ENCODE measurements at places on chromosomes 13 and 19.

GRCh38 chr13:112325142-112325808, 50.9 kb upstream of the SPACA7 start:
- DNase-seq = no peak

DNA sequence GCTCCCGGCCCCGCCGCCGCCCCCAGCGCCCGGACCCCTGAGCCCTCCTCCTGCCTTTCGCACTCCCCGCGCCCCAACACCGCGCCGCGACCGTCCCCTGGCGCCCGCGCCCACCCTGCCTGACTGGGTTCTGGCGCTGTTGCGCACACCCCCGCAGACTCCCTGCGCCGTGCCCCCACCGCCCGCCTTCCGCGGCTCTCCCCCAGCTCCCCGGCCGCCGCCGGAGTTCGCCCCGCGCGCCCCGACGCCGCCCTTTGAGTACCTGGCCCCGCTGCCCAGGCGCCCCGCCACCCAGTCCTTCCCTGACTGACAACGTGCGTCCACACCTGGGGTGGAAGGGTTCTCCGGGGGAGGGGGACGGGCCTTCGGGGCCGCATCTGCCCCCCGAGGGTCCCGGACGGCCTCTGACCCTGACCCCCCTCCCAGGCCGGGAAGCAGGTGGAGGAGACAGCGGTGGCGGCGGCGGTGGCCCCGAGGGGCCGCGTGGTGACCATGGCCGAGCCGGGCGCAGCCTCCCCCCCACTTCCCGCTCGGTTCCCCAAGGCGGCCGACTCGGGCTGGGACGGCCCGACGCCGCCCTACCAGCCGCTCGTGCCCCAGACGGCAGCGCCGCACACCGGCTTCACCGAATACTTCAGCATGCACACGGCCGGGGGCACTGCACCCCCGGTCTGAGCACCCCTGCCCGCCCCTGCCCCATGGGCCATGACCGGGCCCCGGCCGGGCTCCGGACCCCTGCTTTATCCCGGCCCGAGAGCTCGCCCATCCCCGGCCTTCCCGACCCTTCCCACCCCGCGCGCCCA, 1.4 kb upstream of the MEGF8 start:
- DNase-seq = no peak

- DNase-seq = no peak
These were observed 5.1 kb upstream of the MKNK2 start for GRCh38 chr19:2055931-2056836.

DNA sequence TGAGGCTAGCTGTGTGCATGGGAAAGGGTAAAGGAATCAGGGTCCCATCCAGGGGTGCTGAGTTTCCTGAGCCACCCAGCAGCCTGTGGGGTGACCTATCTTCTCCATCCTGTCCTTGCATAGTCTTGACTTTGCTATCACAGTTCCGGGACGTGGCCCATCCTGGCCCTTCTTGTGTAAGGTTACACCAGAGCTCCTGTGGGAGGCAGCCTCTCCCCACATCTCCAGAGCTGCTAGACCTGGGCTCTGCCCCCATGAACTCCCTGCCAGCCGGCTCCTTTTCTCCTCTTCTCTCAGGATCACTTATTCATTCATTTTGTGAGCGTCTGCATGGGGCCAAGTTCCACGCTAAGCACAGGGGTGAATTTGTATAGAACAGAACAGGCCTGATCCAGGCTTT, 238.9 kb downstream of the TSHZ3 start:
- no peak for DNase-seq

GRCh38 chr13:44292545-44292944, 81.1 kb upstream of the SERP2 start:
- no peak for DNase-seq

- no peak for DNase-seq
These were observed 12.4 kb downstream of the EFNB2 start for GRCh38 chr13:106522898-106523525.

DNA sequence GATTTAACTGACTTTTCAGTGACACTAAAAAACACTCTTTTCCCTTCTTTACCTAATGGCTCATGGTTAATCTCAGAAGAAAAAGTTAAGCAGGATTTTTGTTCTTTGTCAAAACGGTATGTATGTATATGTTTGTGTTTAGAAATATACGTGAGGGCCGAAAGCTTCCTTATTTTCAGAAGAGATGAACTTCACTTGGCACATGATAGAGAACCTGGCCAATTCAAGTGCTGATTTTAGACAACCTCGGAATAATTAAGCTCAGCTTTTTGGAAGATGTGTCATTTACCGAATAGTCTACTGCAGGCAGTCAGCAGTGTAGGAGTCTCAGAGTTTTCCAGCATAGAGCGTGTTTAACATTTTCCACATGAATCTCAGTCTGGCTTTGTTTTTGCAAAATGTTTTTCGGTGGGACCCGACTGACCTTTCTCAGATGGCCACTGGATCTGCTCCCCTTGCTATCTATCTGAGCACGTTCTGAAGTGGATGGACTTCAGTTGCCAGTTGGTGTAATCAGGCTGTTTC, 4.6 kb downstream of the RNASEH2B start:
- no peak for DNase-seq

GRCh38 chr19:35295792-35296462, 4.0 kb downstream of the MAG start:
- no peak for DNase-seq

DNA sequence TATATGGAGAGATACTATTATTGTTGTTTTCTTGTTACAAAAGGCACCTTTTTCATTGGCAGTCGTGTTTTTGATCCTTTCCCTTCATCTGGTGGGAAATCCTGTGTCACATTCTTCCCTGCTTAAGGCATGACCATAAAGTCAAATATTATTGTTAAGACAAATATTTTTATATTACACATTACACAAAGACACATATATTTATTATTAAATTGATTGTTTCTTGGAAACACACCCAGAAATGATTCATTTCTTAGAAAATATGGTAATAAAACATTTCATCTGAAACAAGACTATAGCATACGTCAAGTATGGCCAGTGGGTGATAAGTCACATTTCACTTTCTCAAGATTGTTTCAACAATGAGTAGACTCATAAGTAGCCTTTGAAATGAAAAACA, 77.3 kb downstream of the KCTD12 start:
- no peak for DNase-seq

GRCh38 chr19:50817941-50818858, 5.4 kb downstream of the KLK1 start:
- DNase-seq = peak; percentile 66

DNA sequence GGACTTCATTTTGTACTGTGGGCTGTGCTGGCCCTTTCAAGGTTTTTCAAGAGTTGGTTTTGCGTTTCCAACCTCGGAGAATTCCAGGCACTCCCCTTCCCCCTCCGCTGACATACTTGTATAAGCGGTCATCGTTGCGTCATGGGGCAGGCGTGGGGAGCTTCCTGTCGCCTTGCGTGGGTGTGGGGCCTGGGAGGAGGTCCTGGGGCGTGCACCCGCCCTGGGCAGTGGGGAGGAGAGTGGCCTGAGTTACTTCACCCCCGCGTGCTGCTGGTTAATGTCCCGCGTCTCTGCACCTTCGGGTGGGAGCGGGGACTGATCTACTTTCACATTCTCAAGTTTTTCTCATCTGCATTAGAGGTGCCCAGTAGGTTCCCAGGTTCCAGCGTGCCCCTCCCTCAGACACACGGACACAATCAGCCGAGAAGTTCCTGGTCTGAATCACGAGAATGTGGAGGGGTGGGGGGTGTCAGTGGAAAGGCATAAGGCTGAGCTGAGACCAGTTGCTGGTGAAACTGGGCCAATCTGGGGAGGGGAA, 4.1 kb downstream of the IER2 start:
- no peak for DNase-seq

DNA sequence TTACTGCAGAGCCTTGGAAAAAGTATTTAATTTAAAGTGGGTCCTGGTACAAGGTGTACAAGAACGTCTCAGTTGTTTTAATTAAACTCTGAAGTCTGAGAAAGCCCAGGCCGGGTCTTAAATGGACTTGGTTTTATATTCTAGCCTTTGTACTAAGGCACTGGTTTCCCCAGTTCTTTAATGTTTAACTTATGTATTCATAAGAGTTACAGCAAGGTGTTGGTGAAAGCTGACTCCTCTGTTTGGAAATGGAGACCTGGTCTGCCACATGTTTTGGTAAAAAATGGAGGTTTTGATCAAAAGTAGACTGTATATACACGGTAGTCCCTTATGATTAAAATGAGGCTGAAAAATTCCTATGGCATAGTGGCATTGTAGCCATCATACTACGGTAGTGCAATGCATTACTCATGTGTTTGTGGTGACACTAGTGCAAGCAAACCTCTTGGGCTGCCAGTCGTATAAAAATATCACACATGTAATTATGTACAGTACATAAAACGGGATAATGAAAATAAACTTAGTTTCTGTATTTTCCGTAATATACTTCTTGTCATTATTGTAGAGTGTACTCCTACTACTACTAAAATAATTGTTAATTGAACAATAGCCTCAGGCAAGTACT, 883.4 kb upstream of the SPRY2 start:
- DNase-seq = no peak

DNA sequence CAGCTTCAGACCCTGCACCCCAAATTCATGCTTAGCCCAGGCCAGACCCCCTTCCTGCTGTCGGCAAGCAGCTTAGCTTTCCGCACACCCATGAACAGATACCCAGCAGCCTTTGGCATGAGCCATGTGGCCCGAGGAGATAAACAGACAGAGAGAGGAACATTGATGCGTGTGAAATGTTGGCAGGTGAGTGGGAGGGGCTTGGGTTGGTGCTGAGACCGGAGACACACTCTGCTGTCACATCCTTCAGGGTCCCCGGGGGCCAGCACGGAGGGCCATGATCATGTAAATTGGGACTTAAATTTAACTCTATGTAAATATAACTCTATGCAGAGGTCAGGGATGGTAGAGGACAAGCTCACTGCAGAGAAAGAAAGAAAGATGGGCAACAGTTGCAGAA, 1.5 kb downstream of the CD22 start:
- no peak for DNase-seq

- DNase-seq = no peak
These were observed 4.7 kb downstream of the STXBP2 start for GRCh38 chr19:7641290-7642276.

- DNase-seq = no peak
These were observed 30.9 kb upstream of the NBEA start for GRCh38 chr13:34911159-34911558.

DNA sequence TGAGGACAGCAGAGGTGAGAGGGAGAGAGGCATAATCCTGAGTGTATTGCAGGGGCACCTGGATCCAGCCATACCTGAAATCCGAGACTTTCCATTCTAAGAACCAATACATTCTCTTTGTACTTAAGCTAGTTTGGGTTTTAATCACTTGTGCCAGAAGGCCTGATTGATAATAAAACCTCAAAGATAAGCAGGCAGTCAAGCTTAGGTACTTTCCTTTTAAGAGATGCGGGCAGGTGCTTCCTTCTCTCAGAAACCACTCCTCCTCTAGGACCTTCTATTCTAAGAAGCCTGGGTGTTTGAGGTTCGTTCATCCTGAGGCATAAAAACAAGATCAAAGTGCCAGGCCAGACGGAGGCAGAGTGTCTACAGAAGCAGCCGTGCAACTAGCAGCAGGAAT, 22.2 kb downstream of the FAM187B start:
- no peak for DNase-seq

GRCh38 chr19:48154003-48154402, 16.1 kb downstream of the LIG1 start:
- no peak for DNase-seq

DNA sequence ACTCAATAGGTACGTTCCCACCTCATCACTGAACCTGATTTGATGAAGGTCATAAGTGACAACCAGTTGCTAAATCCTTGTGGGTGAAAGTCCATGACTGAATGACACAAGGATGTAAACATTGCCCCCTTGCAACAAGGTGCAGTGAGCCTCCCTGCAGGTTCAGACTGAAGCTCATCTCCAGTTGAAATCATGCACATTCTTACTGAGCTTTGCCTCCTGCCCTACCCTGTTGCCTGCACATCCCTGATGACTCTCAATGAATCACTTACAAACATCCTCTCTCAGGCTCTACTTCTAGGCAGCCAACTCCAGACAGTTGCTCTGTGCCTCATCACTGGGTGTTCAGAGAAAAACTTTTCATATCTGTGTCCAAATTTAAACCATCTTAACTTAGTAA, 42.5 kb upstream of the ARGLU1 start:
- no peak for DNase-seq

DNA sequence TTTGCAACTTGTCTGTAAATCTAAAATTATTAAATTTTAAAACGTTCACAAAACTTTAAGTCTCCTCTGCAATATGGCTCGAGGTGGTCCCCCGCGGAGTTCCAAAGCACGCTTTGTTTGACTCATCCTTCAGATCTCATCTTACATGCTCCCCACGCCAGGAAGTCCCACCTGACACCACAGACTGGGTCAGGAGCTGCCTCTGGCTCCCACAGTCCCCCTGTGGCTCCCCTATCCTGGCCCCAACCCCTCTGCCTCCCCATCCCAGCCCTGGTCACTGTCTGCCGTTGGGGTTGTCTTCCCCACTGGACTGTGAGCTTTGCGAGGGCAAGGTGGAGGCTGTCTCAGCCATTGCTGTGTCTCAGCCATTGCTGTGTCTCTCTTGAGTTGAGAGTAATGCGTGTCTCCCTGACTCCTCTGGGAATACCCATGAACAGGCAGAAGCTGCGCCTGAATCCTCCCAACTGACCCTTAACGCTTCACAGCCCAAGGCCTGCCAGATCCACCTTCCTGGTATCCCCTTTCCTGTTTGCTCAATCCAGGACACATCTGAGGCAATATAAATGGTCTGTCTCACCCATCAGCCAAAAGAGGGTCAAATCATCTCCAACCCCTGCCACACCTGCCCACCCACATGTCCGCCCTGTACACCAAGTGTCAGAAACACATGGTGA, 15.9 kb downstream of the DYRK1B start:
- no peak for DNase-seq

- no peak for DNase-seq
These were observed 8.4 kb upstream of the CEACAM19 start for GRCh38 chr19:44662691-44663385.

GRCh38 chr13:50548586-50548985, 294.9 kb downstream of the DLEU7 start:
- no peak for DNase-seq

- no peak for DNase-seq
These were observed 11.0 kb upstream of the JUND start for GRCh38 chr19:18292462-18292809.

- no peak for DNase-seq
These were observed 20.4 kb upstream of the GNA15 start for GRCh38 chr19:3115411-3115810.

DNA sequence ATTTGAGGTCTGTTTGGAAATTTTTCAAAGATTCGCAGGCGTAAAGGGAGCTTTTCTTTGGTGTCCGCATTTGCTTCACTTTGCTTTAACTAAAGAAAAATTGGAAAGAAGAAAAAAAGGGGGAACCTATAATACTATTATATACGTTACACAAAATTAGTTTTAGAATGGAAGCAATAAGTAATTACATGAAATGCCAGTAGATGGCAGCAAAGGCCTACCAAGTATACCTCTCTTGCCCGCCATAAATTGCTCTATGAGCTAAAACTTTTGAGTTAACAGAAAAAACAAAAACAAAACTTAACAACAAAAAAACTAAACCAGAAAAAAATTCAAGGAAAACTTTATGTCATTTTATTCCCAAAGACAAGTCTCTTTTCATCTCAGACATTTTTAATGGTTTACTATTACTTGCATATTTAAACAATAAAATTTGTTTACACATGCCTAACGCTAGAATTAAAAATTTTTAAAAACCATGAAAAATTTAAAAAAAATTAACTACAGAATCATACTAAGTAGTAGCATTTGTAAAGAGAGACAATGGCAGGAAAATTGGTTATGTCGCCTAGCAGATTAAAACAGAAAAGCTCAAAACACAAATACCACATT, 271.4 kb downstream of the NALCN start:
- peak; percentile 13 for DNase-seq

- DNase-seq = peak; percentile 35
These were observed 435 bp upstream of the ZNF382 start for GRCh38 chr19:36604656-36605100.

- no peak for DNase-seq
These were observed 176.3 kb downstream of the GPC5 start for GRCh38 chr13:91574766-91575165.
